Sigmoid colon (tissue), 7 donors: ENCODE measurements at places on chromosomes 12 and 14.
A peak's percentile ranks its signal among the peaks of the same experiment; 100 is the strongest.

DNA sequence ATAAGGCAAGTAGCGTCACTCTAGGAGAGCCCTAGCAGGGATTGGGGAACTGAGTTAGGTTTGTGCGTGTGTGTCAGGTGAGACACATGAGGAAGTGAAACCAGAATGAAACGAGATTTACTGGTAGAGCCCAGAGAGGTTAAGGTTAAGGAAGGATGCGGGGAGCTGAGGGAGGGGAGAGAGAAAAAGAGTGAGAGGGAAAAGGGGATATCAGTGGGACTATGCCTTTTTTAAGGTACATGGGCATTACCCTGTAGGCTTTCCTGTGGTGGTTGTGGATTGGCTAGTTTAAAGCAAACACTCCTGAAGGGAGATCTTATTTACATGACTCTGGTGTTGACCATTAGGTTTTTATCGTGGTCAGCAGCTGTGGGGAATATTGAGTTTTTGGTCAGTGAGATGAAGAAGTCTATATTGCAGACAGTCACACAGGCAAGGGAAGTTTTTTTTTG lies 13.9 kb downstream of the ZDHHC17 start:
- H3K27ac ChIP-seq: no peak overlapping the region
- no peaks in the 10 kb centered on the region for H3K36me3 ChIP-seq
- no peaks in the 10 kb centered on the region for H3K27me3 ChIP-seq
- peaks cover 73% of the 10 kb centered on the region for H3K4me1 ChIP-seq
- no peak for DNase-seq
- no peak overlapping the region for H3K4me3 ChIP-seq

- no peak overlapping the region for H3K27ac ChIP-seq
- H3K4me1 ChIP-seq: no peaks in the 10 kb centered on the region
- no peaks in the 10 kb centered on the region for H3K36me3 ChIP-seq
- no peak for DNase-seq
- no peaks in the 10 kb centered on the region for H3K27me3 ChIP-seq
- no peak overlapping the region for H3K4me3 ChIP-seq
Measured at GRCh38 chr12:105468464-105468863, 138.0 kb downstream of the C12orf75 start.

DNA sequence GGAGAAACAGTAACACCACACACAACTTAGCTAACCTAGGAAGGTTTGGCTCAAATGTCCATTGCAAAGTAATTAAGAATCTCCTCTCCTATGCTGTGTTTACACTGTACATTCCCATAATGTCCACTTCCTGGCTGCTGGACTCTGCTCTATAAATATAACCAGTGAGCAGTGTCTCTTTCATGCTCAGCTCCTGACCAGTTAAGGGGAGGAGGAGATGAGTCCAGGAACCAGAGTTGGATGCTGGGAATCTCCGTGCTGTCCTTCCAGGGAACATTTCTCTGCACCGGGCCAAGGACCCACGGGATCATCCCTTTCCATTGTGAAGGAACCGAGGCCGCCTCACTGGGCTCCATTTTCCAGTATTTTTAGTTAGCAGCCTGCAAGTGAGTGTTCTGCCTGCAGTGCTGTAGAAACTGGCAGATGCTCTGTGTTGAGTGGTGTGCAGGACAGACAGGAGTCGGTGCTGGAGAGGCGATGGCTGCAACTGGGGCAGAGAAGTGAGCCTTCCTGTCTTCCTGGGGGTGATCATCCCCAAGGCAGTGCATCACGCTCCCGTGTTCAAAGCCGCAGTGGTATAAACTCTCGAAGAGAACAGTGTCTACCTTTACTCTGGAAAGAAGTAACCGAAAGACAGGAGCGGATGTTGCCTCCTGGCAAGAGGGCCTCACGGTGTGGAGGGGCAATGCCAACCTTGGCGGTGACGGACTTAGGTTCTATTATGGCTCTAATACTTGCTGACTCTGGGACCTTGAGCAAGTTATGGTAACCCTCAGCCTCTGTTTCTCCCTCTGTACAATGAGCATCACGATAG lies 195.5 kb downstream of the CACNA1C start:
- H3K4me1 ChIP-seq: peaks cover 100% of the 10 kb centered on the region
- no peaks in the 10 kb centered on the region for H3K27me3 ChIP-seq
- H3K27ac ChIP-seq: peak overlapping the region; percentile 92
- H3K36me3 ChIP-seq: no peaks in the 10 kb centered on the region
- DNase-seq: peak; percentile 90
- no peak overlapping the region for H3K4me3 ChIP-seq

DNA sequence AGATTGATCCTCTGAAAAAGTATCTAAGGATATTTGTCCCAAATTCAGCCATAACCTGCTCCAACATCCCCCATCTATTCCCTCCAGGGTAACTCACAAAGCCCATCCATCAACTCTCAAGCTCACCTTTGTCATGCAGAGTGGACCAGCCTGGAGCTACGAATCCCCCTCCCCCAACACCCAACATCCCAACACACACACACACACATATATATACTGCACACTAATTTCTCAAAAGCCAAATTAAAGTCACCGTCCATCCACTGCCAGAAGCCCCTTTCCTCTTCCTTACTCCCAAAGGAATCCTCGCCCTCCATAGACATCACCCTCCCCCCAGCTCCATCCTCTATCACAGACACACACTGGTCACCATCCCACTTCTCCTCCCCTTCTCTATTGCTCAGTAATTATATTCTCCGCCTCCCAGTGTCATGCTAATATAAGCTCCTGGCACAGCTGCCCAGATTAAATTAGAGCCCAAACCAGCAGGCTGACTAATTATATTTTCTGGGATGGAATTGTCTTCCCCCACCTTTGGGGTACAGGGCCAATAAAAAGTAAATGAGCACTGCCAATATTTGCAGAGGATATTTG lies 13.5 kb upstream of the TESPA1 start:
- H3K4me1 ChIP-seq: no peaks in the 10 kb centered on the region
- no peak for DNase-seq
- no peak overlapping the region for H3K27ac ChIP-seq
- no peaks in the 10 kb centered on the region for H3K27me3 ChIP-seq
- H3K36me3 ChIP-seq: no peaks in the 10 kb centered on the region

- peaks cover 4% of the 10 kb centered on the region for H3K36me3 ChIP-seq
- no peak overlapping the region for H3K4me3 ChIP-seq
- DNase-seq: no peak
- H3K27ac ChIP-seq: no peak overlapping the region
Measured at GRCh38 chr14:73489481-73490175, 1.1 kb upstream of the RIOX1 start.

GRCh38 chr12:57151741-57152630 lies 4.6 kb upstream of the LRP1-AS start:
- peak; percentile 84 for DNase-seq
- no peak overlapping the region for H3K4me3 ChIP-seq
- H3K27ac ChIP-seq: peak overlapping the region; percentile 85

GRCh38 chr14:58914279-58914855 lies 274.1 kb upstream of the DAAM1 start:
- H3K27ac ChIP-seq: no peak overlapping the region
- DNase-seq: no peak
- no peaks in the 10 kb centered on the region for H3K27me3 ChIP-seq
- no peak overlapping the region for H3K4me3 ChIP-seq
- no peaks in the 10 kb centered on the region for H3K4me1 ChIP-seq

DNA sequence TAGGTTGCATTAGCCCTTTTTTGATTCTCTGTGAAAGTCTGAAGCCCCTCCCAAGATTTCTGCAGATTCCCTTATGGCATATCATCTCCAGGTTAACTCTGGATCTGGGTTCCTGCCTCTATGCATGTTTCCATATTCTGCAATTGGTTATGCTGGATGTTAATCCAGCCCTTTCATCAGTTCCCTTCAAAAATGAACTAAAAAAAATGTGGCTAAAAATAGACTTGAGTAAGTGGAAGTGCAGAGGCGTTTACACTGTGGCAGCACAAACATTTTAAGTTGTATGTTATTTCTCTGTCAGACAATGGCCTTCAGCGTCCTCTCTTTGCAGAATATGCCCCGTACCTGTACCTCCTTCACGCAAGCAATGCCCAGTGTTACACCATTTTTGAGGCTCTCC lies 11.4 kb downstream of the MGST1 start:
- H3K4me3 ChIP-seq: no peak overlapping the region
- no peak overlapping the region for H3K27ac ChIP-seq
- H3K27me3 ChIP-seq: no peaks in the 10 kb centered on the region
- no peaks in the 10 kb centered on the region for H3K36me3 ChIP-seq

DNA sequence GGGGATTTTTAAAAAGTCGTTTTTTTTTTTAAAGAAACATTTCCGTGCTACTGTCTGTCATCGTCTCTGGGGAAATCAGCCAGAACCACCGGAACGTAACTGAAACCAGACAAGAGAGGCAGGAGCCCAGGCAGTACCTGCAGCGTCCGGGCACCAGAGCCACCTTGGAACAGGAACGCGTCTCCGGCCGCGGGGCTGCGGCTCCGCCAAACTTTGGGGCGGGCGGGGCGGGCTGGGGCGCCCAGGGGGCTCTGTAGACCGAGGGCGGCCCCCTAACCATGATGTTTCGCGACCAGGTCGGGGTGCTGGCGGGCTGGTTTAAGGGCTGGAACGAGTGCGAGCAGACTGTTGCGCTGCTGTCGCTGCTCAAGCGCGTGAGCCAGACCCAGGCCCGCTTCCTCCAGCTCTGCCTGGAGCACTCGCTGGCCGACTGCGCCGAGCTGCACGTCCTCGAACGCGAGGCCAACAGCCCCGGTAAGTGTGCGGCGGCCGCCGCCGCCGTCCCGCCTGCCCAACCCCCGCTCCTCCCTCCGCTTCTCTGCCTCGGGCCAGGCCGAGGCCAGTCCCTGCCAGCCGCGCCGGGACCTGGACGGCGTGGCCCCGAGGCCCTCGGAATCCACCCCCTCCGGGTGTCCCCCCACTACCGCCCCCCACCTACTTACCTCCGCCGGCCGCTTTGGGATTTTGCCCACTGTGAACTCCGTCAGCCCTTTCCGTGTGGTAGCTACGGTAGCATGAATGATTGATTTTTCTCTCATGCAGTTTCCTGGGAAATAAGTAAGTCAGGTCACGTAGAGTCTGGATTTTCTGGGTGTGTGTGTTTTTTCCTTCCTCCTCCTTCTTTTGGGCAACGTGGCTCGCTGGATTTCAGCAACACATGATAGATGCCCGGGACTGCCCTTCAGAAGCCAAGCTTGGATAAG lies 972 bp downstream of the SAMD4A start:
- H3K36me3 ChIP-seq: no peaks in the 10 kb centered on the region
- H3K27ac ChIP-seq: peak overlapping the region; percentile 100
- no peaks in the 10 kb centered on the region for H3K27me3 ChIP-seq
- peak; percentile 86 for DNase-seq
- peak overlapping the region; percentile 50 for H3K4me3 ChIP-seq
- no peaks in the 10 kb centered on the region for H3K4me1 ChIP-seq

DNA sequence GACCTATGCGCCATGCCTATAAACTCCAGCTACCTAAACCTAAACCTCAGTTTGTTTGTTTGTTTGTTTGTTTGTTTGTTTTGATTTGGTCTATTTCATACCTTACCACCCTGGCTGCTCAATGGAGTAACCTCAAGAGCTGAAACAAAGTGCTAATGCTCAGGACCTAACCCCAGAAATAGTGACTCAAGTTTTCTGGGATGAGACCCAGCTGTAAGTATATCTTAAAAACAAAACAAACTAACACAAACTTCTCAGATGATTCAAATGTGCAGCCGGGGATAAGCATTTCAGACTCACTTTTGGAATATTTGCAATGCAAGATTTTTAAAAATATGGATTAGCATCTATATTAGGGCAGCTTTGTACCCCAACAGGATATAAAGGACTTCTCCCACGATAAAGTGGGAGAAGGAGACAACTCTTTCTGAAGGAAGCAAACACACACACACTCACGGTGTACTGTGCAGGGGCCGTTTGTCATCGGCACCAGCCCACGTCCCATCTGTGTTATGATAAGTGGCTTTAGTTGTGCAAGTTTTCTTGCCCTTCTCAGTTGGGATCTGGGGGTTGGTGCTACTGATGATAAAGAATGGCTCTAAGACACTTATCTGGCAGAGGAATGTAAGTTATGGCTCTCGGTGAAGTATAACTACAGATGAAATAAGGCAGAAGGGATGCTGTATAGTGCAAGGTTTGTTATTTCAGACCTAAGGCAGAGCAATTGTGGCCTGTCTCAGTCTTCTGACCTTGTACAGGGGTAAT lies 516.7 kb upstream of the TMEM132C start:
- H3K36me3 ChIP-seq: no peaks in the 10 kb centered on the region
- no peak for DNase-seq
- no peak overlapping the region for H3K4me3 ChIP-seq
- H3K4me1 ChIP-seq: no peaks in the 10 kb centered on the region

DNA sequence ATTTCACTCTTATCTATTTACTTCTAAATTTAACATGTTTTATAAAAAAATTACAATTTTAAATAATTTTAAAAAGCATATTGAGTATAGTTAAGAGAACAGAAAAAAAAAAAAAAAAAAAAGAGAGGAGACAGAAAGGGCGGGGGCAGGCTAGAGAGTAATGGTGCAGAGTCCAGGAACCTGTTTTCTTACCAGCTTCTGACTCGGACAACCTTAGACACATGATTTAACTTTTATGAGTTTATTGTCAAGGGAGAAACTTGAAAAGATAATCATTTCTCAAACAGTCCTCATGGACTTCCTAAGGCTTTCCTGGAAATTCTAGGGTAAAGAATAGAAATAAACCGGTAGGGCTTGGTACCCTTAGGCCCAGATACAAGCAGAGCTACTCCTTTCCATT lies 84.3 kb downstream of the RPS6KA5 start:
- DNase-seq: no peak
- no peak overlapping the region for H3K27ac ChIP-seq
- H3K27me3 ChIP-seq: no peaks in the 10 kb centered on the region
- peaks cover 6% of the 10 kb centered on the region for H3K4me1 ChIP-seq
- H3K4me3 ChIP-seq: no peak overlapping the region

GRCh38 chr14:103488071-103488470 lies 34.6 kb downstream of the CKB start:
- DNase-seq: no peak
- no peak overlapping the region for H3K27ac ChIP-seq
- H3K4me1 ChIP-seq: no peaks in the 10 kb centered on the region

DNA sequence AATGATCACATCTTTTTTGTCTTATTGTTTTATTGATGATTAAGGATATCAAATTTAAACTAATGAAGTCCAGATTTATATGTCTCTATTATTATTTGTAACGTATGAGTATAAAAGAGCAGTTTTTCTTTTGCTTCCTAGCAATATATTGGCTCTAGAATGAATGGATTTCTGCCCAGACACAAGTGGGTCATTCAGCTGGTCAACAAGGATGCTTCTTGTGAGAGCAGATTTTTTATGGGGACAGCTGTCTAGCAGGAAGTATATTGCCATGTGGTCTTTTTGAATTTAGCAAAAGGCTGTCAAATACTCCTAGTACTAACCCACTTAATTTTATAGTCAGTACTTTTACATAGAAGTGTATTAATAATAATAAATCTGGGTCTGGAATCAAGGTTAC lies 1071.1 kb upstream of the FLRT2 start:
- H3K36me3 ChIP-seq: no peaks in the 10 kb centered on the region
- no peak overlapping the region for H3K4me3 ChIP-seq
- H3K27ac ChIP-seq: no peak overlapping the region
- no peaks in the 10 kb centered on the region for H3K27me3 ChIP-seq
- H3K4me1 ChIP-seq: peaks cover 7% of the 10 kb centered on the region
- no peak for DNase-seq

DNA sequence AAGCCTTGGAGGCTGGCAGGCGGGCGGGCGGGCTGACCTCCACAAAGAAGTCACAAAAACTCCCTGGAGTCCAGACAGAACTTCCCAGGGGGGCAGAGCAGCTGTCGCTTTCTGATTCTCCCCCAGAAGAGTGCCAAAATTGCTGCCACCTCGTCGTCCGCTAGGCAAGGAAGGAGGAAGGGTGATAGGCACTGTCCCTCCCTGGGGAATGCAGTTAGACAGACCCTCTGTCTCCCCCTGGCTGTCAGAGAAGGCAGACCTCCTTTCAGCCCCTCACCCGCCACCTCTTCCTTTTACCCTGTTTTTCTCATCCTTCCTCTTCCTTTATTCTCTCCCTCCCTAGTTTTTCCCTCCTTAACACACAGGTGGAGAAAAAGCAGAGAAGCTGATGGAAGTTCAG lies 18.7 kb downstream of the GRIN2B start:
- no peaks in the 10 kb centered on the region for H3K27me3 ChIP-seq
- H3K36me3 ChIP-seq: no peaks in the 10 kb centered on the region
- no peak for DNase-seq
- no peak overlapping the region for H3K4me3 ChIP-seq
- no peak overlapping the region for H3K27ac ChIP-seq
